ENCODE measurements at places on chromosomes 12 and 14.

GRCh38 chr12:117525766-117526165, 164.3 kb upstream of the NOS1 start:
- no peak for DNase-seq

DNA sequence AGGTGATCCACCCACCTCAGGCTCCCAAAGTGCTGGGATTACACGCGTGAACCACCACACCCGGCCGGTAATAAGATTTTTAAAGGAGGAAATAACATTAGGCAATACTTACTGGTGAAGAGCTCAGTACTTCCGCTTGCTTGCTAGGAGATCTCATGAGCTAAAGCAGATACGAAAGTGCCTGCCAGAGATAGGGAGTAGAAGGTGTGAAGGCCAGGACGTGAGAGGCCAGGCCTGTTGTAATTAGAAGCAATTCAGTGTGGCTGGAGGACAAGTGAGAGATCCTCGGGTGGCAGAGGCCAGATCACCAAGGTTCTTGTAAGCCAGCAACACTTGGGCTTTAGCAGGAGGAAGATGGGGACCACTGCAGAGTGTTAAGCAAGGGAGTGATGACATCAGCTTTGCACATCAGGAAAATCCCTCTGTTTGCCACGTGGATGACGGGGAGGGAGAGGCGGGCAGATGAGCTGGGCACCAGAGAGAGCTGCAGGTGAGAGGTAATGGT, 7.6 kb downstream of the TECPR2 start:
- DNase-seq: no peak

GRCh38 chr12:122887819-122888212, 8.1 kb downstream of the VPS37B start:
- DNase-seq: no peak

DNA sequence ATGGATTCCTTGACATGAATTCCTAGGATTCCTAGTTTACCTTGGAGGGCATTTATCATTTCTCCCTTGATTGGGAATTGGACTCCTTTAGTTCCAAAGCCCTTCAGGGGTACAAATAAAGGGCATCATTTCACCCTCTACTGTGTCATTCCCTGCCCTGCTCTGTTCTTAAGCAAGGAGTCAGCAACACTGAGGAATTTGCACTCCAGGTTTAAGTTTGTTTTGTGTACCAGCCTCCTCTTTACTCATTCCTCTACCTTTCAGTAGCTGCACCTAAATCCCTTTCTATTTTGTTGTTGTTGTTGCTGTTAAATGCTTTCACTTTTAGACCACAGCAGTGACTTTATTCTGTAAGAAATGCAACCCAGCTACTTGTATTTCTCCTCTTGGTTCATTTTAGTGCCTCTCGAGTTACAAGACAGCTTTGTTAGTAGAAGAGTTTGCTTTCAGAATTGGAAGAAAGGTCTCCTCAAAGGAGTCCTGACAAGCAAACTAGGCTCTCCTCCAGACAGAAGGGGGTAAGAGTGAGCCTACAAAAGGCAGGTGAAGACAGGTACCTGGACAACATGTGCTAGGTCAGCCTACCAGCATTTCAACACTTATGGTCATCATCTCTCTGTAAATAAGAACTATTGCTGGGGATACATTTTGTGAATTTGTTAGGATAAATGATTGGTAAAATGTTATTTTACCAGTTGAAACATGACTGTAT, 90.0 kb downstream of the RMST start:
- DNase-seq: no peak

DNA sequence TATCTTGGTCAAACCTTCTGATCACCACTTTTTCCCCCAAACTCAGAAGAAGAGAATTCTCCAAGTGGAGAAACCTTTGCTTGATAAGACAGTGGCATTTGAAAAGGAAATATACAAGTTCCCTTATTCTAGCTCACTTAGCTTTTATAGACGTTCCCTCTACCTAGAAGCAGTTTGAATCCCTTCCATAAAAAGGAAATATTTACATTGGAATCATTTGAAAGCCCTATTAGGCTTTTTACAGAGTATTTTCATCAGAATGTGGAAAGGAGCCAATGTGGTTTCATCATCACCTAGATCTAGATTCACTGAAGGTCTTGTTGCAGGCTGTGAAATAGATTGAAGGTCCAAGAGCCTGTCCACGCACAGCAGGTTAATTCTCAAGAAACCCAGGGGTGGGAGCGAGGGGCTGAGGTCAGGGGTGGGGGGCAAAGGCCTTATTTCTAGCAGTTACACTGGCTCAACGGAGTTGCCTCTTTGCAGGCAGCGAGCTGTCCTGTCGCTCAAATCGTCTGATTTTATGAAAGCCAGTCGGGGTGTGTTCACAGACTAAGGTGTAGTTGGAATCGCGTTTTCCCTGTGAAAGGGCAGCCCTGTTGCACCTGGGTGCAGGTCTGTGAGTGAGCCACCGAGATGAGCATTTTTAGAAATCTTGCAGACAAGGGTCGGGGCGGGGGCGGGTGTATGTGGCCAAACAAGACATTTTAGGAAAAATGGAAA, 45.6 kb downstream of the AACS start:
- no peak for DNase-seq

DNA sequence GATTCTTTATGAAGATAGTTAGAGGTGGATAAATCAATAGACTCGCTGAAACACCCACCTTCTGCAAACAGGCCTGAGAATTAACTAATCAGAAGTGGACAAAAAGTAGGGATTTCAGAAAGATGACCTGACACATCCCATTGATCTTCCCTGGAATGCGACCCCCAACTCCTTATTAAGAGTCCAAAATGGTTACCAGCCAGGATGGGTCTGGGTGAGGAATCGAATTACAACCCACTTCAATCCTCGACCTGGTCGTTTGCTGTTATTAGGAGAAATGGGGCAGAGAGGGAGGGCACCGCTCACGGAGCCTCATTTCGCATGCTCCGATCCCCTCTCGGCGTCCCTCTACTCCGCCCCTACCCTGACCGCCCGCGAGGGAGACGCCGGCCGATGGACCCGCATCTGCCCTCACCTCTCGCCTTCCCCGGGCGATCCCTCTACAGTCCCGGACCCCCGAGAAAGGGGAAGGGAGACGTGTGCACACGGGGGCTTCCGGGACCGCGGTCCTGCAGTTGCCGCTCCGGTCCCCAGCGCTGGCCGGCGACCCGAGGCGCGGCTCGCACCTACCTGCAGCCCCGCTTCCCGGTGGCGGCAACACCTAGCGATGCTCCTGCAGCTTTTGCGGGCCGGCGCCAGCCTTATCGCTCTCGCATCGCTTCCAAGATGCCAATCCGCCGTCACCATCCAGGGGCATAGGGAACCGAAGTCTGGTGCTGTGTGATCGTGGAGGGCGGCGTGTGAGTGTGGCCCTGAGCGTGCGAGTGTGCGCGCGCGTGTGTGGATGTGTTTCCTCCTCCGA, 69.3 kb upstream of the USP15 start:
- DNase-seq: no peak

GRCh38 chr12:76799362-76799761, 35.4 kb downstream of the ZDHHC17 start:
- no peak for DNase-seq

DNA sequence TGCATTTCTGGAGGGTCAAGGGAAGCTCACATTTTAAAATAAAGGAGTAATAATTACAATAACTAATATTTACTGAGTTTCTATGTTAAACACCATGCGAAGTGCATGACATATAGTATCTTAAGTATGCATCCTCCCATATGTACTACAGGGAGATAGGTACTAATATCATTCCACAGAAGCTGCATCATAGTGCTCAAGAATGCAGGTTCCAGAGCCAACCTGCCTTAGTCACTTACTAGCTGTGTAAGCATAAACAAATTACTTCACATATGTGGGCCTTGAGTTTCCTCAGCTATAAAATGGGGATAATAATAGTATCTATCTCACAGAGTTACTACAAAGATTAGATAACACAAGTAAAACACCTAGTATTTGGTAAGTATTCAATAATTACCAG, 18.3 kb downstream of the ARMH4 start:
- DNase-seq: no peak

DNA sequence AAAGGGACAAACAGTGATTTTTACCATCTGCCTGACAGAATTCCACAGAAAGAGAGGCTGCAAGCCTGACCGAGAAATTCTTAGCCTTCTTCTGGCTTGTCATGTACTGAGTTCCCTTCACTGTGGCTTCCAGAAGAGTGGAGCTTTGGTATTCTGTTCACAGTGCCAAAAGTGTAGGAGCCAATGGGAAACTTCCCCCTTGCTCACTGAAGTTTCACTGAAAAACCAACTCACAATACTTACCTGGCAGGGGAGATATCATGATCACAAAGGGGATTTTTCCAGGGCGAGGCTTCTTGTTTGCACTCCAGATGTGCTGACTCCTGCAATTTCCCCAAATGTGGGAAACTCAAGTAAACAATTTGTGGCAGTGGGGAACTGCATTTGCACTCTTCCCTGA, 31.7 kb upstream of the MMP19 start:
- DNase-seq: no peak

DNA sequence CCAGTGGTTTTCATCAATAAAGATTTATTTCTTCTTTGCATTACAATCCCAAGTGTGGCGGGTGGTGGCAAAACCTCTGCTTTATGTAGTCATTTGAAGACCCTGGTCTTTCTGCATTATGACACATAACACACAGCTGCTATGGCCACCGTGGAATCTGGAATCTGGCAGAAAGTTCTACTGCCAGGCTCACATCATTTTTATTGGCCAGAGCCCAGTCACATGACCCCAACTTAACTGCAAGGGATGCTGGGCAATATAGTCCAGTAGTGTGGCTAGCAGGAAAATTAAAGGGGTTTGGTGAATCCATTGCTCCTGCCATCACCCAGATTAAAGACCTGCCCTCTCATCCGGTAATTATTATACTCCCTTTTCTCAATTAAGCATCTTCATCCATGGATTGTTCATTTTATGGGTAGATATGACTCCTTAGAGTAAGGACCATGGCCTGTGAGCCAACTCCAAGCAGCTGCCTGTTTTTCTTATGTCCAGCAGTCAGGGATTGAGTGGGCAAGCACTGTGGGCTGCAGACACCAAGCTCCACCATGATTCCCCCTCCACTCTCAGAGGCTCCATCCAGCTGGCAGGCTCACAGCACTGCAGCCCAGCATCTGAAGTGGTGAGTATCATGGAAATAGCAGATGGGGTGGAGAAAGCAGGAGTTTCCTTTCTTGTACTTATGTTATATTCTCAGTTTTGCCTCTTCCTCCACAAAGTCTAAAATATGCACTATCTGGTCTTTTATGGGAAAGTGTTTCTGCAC, 1030.7 kb downstream of the AACS start:
- no peak for DNase-seq

- no peak for DNase-seq
These were observed 138.3 kb downstream of the TMEM121 start for GRCh38 chr14:105664691-105665090.

GRCh38 chr12:56188778-56189098, 545 bp downstream of the SMARCC2 start:
- DNase-seq: peak; percentile 7

DNA sequence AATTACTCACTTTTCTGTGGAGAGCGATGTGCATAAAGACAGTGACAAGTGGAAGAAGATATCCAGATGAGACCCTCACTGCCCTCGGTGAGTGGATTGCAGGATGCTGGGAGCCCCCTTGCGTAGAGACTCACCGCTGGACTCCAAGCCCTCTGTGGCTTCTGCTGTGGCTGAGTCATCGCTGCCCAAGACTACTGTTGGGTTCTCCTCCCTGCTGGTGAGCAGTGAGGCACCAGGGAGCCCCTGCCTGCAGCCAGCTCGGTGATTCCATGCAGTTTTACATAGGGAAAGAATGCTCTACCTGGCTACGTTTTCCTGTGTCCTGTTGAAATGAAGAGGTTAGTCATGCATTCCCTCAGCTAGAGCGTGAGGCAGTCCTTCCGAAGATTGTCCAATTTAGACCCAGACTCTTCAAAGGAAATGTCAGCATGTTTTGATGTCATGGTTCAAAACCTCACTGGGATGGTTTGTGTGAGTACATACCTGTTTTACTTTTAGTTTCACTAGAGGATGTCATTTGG, 28.2 kb downstream of the TRAF3 start:
- DNase-seq: no peak

GRCh38 chr12:113359133-113359938, 949 bp downstream of the PLBD2 start:
- DNase-seq: no peak

DNA sequence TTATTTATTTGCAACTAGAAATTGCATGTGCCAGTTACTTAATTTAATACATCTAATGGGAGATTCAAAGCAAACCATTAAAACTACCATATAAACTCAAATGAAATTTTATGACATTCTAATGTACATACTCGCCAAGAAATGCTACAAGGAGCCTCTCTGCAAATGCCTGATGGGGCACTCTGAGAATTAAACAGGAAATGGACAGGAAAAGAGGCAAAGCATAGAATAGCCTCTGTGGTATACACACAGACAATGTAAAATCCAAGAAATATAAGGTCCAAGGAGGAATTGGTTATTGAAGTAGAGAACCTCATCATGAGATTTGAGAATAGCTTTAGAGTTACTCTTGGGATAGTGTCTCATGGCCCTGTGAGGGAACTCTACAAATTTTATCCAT, 41.2 kb downstream of the RAB21 start:
- DNase-seq: no peak

- DNase-seq: no peak
These were observed 32.9 kb downstream of the MIPOL1 start for GRCh38 chr14:37230551-37231194.

DNA sequence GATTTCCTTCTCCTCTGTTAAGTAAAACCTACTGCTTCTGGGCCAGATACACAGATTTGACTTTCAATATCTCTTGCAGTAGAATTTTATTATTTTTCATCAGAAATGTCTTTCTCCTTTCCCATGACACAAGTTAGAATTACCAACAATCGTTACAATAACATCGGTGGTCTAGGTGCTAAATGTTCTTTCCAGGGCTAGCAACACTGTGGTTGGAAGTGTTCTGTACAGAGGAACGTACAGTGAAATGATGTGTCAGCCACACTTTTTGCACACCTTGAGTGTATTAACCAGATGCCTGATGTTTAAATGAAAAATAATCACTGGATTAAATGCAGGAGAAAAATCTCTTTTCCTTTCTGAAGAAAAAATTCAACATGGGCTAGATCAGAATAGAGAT, 27.7 kb upstream of the KLRD1 start:
- no peak for DNase-seq
